ENCODE measurements at places on chromosomes 4 and X.

DNA sequence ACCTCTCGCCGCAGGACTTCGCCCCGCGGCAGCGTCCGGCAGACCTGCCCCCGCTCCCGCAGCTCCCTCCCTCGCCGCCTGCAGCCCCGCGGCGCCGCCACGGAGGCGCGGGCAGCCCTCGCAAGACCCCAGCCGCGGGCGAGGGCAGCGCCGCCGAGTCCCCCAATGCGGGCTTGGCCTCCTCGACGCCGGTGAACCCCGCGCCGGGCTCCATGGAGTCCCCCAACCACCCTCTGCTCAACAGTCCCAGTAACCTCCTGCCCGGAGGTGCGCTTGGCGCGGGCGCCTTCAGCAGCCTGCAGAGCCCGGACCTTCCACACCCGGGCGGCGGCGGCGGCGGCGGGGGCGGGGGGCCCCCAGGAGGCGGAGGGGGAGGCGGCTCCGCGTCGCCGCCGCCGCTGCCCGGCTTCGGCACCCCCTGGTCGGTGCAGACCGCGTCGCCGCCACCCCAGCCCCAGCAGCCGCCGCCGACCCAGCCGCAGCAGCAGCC lies 1.2 kb downstream of the CPEB2 start:
- DNase-seq, result peak; percentile 62

DNA sequence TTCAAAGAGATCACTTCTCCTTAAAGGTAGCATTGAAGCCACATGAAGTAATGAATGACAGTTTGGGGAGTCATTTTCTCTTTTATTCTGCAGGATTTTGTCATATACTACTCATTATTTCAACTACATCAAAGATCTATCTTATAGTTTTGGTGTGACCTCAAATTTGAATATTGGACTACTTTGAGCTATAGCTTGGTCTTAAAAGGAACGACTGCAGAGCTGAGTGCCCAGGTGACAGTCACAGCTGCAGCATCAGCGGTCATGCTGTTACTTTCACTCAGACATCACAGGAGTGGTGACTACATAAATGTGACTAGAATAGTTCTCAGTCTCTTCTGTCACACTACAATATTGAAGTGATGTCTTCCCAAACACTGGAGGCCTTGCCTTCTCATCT lies 10.7 kb upstream of the SPCS3 start:
- DNase-seq, result no peak

GRCh38 chrX:154502989-154503388 lies 12.6 kb upstream of the SLC10A3 start:
- DNase-seq, result no peak

- no peak for DNase-seq
Observed at GRCh38 chr4:84750260-84750959, 167.5 kb downstream of the CDS1 start.

DNA sequence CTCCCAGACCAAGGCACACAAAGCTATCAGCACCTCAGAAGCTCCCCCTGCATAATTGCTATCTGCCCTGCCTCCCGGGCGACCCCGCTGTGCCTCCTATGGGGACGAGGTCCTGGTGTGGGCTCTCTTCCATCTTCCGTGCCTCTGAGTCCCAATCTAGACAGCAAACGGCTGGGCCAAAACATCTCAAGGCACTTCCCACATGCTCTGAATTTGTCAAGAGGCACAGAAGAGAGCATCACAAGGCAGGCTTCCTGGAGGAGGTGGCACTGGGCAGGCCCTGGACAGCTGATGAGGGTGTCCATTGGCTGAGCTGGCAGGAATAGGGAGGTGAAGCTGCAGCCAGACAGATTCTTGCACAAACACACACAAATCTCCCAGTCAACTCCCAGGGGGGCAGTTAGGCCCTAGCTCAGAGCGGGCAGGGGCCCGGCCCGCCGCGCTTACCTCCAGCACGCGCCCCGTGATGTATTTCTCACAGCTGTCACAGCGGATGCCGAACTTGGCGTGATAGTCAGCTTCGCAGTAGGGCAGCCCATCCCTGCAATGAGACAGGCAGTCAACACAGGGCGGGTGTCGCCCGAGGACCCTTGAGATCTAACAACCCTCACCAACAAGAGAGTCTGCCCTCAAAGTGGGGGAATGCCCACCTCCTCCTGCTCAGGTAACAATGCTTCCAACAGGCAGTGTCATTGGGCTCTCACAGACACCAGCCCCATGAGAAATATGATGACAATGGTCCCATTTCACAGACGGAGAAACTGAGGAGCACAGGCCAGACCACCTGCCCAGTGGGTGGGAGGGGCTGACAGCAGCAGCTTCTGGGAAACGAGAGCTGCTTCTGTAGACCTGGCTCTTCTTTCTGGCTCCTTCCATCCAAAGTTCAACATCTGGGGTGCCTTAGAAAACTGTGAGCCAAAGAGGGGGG lies 81.2 kb downstream of the ABLIM2 start:
- no peak for DNase-seq

Measured in activated CD4-positive, alpha-beta T cell treated with anti-CD3 and anti-CD28 coated beads, Interleukin-2, amount 50 U/mL, for 48 hours (primary cell).